RKO (cell line): ENCODE measurements at places on chromosomes 7 and 10.

GRCh38 chr10:84543948-84544347, 215.6 kb downstream of the CCSER2 start:
- no peak for DNase-seq

DNA sequence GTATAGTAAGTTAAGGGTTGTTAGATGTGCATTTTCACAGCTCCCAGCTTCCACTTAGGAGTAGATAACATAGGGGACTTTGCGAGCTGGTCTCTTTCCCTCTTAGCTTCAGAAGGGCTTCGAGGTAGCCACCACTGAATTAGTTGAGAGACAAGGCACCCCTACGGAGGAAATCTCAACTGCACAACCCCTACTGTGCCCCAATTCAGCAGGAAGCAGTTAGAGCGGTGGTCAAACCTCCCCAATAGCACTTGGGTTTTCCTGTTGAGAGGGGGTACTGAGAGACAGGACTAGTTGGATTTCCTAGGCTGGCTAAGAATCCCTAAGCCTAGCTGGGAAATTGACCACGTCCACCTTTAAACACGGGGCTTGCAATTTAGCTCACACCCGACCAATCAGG, 1.1 kb upstream of the HERPUD2 start:
- no peak for DNase-seq

DNA sequence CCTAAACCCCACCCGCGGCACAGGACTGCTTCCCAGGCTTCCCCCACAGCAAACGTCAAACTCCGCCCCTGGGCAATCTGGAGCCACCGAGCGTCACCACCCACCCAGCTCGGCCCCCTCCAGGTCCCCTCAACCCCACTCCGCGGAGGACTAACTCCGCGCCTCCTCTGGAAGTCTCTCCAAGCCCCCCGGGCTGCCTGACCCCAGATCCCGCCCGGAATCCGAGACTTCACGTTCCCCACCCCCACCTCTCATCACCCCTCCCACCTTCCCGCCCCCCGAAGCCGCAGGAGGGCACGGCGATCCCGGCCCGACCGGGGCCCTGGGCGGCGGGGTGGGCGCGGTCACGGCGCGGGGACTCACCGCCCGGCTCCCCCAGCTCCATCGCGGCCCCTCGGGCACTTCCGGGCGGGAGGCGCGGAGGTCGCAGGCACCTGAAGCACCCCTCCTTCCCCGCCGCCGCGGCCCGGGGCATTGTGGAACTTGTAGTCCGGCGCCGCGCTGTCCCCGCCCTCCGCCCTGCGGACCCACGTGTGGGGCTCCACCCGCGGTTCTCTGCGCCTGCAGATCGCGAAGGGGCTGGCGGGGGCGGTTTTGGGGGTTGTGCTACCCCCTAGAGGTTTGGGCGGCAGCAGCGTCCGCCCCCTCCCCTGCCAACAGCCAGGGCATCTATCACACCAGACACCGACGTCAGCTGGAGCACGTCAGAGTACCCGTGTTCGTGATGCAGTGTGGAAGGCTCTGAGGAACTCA, at the start of gene TMUB1:
TSS of gene TMUB1 (minus strand) at position 423 of the 753 bp plus-strand sequence. CDS start 930 bp downstream, outside the sequence.
- DNase-seq: peak; percentile 80

DNA sequence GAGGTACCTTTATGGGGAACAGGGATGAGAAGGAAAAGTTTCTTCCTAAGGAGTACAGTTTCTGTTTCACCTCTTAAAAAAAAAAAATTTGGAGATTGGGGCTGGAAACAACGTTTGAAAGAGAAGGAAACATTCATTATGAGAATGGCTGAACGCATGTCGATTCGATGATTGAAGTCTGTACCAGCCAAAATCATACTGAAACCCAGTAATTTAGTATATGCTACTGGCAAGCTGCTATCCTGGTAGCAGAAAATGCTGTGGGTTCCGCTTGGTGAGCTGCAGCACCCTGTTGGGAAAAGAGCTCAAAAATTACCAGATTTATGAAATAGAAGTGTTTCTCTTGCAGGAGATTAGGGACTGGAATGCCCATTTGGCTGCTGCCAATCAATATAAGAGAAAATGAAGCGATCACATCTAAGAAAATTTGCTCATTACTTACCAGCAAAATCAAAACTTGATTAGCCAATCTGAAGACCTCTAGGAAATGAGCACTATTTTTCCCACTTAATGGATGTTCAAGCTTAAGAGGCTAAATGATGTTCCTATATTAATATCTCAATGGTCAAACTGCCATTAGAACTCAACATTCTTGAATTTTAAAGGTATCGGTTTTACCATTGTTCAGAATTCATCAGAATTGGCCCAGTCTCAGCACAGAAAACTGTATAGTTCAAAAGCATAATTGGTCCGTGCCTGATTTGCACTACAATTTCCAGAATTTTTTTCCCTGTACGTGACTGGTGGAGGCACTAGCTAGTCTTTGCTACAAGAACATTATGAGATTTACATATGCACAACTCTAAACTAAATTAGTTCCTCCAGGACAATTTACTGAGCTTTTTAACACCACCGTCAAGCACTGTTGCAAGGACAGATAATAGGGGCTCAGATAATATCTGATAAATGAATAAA, 1.2 kb upstream of the ITGB1 start:
- peak; percentile 67 for DNase-seq

- DNase-seq: no peak
Observed at GRCh38 chr7:33836797-33837355, 68.5 kb upstream of the BMPER start.

GRCh38 chr10:61784354-61785133, 117.0 kb upstream of the ARID5B start:
- no peak for DNase-seq

- no peak for DNase-seq
Observed at GRCh38 chr10:49579621-49580020, 30.5 kb upstream of the SLC18A3 start.

GRCh38 chr10:57884965-57885617, 382.6 kb downstream of the IPMK start:
- no peak for DNase-seq

DNA sequence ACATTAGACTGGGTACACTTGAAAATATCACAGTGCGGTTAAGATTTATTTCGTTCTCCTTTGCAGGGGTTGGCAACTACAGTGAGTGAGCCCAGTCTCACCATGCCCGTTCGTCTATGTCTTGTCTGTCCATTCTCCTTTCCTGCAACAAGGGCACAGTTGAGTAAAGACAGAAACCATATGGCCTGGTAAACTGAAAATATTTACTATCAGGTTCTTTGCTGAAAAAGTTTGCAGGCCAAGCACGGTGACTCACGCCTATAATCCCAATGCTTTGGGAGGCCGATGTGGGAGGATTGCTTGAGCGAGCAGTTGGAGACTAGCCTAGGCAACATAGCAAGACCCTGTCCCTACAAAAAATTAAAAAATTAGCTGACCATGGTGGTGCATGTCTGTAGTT, 11.4 kb upstream of the KCTD7 start:
- no peak for DNase-seq

DNA sequence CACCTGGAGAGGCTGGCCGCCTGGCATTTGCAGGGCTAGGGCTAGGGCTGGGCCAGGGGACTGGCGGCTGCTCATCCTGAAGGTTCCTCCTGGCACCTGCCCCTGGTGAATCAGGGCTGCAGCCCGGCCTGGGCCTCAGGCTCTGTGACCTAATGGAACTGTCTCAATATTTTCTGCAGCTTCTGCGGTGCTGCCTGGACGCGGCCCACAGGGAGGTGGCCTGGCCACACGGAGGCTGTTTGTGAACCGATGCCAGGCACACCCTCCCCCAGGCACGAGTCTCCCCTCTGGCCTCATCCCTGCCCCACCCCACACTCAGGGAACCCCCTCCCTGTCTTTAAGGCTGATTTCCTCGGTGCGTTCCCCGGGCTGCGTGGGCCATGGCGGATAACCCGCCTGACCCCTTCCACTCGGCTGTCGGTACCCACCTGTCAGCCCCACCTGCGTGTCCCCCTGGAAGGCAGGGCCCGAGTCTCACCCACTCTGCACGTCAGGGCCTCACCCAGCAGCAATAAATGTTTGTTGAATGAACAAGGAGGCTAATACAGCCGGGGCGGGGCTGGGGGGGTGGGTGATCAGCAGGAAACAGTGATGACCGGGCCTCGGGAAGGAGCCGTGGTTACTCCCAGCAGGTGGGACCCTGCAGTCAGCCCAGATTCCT, 54.5 kb upstream of the DNAJB6 start:
- no peak for DNase-seq

DNA sequence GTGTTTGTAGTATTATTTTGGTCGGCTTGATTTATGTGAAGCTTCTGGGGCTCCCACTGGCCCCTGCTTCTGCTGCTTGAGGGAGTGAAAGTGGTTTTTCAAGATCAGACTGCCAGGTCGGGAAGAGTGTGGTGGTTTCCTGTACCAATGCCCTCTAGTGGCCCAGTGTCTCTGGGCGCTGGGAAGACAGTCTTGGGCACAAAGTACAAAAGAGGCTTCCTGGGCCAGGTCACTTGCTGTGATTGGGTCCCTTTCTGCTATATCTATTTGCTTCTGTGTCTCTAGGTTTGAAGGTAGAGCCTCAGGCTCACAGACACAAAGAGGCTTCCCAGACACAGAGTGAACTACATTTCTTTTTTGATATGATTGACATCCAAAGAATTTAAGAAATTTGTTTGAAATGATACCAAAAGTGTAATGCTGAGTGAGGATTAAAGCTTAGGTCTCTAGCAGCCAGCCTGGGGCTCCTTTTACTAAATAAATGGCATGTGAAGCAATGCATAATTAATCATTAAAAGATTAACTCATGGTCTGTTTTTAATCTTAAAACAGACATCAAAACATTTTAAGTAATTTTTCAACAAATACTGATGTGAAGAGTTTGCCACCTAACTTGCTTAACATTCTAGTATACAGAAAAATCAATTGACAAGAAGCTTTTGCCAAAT, 36.3 kb downstream of the ABCB1 start:
- peak; percentile 59 for DNase-seq

- DNase-seq: no peak
Observed at GRCh38 chr10:109853921-109854320, 69.4 kb downstream of the XPNPEP1 start.

DNA sequence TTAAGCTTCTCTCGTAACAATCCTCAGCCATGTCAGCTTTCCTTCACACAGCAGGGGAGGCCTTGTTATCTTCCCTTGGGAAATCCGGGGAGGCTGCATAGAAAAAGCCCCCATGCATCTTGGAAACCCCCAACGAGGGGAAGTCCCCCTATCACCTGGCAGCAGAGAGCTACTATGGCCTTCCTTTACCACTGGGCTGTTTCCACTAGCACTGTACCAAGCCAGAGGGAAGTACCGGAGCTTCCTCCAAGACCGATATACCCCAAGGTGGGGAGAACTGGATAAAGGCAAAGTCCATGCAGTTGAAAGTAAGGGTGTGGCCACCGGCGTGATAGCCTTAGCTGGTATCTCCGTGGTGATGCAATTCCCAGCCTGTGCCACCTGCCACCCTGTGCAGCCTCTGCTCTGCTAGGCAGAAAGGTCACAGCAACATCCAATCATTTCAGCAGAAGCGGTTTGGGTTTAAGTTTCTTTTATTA, 4.4 kb upstream of the CLIP2 start:
- no peak for DNase-seq

DNA sequence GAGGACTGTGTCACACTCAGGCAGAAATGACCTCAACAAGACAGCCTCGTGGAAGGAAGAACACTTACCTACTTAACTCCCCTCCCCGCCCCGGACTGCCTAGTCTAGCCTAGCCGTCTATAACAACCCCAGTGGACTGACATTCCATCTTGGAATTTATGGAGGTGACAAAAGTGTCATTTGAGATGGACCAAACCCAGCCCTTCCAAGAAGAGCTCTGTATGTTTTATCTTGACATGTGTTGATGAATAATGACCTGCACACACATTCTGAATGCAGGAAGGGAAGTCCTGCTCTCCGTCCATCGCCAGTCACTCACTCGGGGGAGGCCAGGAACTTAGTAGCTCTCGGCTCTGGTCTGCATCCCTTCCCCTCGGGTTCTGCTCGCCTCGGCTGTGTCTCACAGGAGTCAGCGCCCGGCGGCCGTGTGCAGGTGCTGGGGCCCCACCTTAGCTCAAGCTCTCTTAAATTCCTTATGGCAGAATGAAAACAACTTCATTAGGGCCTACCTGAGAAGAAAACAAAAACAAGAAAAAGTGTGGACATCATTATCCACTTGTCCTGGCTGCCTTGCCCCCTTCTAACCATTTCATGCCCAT, 140.9 kb upstream of the NPS start:
- DNase-seq: no peak

- DNase-seq: no peak
Observed at GRCh38 chr10:33337326-33337957, 3.0 kb upstream of the NRP1 start.

GRCh38 chr7:143455491-143455890, 12.2 kb downstream of the TAS2R60 start:
- DNase-seq: no peak
